Keratinocyte (primary cell): ENCODE measurements at places on chromosomes 7 and 10.

GRCh38 chr10:3775696-3776551 lies 9.1 kb downstream of the KLF6 start:
- H3K27ac ChIP-seq: peak overlapping the region; percentile 100
- H3K4me1 ChIP-seq: peaks cover 55% of the 10 kb centered on the region
- H3K36me3 ChIP-seq: peaks cover 25% of the 10 kb centered on the region
- DNase-seq: no peak
- H3K27me3 ChIP-seq: no peaks in the 10 kb centered on the region
- no peak overlapping the region for H3K4me3 ChIP-seq

GRCh38 chr10:20630092-20630643 lies 266.9 kb downstream of the NEBL start:
- peaks cover 8% of the 10 kb centered on the region for H3K4me1 ChIP-seq
- no peaks in the 10 kb centered on the region for H3K27me3 ChIP-seq
- DNase-seq: peak; percentile 56
- H3K4me3 ChIP-seq: no peak overlapping the region
- no peak overlapping the region for H3K27ac ChIP-seq
- no peaks in the 10 kb centered on the region for H3K36me3 ChIP-seq

GRCh38 chr7:137626469-137627067 lies 220.2 kb downstream of the DGKI start:
- H3K4me1 ChIP-seq: no peaks in the 10 kb centered on the region
- H3K4me3 ChIP-seq: no peak overlapping the region
- peaks cover 2% of the 10 kb centered on the region for H3K27me3 ChIP-seq
- DNase-seq: no peak

DNA sequence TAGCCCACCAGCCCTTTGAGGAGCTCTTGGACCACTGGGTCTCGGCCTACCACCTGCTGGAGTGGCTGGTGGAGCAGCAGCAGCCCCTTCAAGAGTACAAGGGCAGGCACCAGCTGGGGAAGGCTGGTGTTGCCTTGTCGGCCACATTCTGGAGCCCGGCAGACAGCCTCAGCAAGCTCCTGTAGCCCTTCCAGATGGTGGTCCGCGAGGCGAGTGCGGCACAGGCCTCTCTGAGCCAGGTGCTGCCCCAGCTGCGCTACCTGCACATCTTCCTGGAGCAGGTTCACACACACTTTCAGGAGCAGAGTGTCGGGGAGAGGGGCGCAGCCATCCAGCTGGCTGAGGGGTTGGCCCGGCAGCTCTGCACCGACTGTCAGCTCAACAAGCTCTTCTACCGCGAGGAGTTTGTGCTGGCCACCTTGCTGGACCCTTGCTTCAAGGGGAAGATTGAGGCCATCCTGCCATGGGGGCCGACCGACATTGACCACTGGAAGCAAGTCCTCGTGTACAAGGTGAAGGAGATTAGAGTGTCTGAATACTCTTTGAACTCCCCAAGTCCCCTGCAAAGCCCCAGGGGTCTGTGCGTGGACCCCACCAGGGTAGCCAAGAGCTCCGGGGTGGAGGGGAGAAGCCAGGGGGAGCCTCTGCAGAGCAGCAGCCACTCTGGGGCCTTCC lies 7.0 kb upstream of the ACTR3C start:
- H3K4me3 ChIP-seq: no peak overlapping the region
- no peak overlapping the region for H3K27ac ChIP-seq
- no peak for DNase-seq
- H3K36me3 ChIP-seq: no peaks in the 10 kb centered on the region
- no peaks in the 10 kb centered on the region for H3K27me3 ChIP-seq

- no peak overlapping the region for H3K27ac ChIP-seq
- no peaks in the 10 kb centered on the region for H3K27me3 ChIP-seq
- H3K4me3 ChIP-seq: no peak overlapping the region
- no peak for DNase-seq
- no peaks in the 10 kb centered on the region for H3K4me1 ChIP-seq
- H3K36me3 ChIP-seq: no peaks in the 10 kb centered on the region
Measured at GRCh38 chr7:15816835-15817426, 130.4 kb upstream of the MEOX2 start.

DNA sequence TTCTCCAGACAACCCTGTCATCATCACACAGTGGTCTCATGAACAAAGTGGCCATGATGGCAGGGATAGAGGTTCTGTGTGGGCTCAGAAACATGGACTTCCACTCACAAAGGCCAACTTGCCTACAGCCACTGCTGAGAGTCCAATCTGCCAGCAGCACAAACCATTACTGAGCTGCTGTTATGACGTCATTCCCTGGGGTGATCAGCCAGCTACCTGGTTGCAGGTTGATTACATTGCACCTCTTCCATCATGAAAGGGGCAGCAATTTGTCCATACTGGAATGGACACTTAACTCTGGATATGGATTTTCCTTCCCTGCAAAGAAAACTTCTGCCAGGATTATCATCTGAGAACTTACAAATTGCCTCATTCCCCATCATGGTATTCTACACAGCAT lies 1275.9 kb downstream of the TYW1 start:
- H3K27ac ChIP-seq: no peak overlapping the region
- H3K27me3 ChIP-seq: no peaks in the 10 kb centered on the region
- no peaks in the 10 kb centered on the region for H3K36me3 ChIP-seq

GRCh38 chr10:50522908-50523307 lies 100.8 kb downstream of the SGMS1 start:
- H3K4me3 ChIP-seq: no peak overlapping the region
- no peaks in the 10 kb centered on the region for H3K27me3 ChIP-seq
- no peak overlapping the region for H3K27ac ChIP-seq
- DNase-seq: no peak
- H3K36me3 ChIP-seq: no peaks in the 10 kb centered on the region

DNA sequence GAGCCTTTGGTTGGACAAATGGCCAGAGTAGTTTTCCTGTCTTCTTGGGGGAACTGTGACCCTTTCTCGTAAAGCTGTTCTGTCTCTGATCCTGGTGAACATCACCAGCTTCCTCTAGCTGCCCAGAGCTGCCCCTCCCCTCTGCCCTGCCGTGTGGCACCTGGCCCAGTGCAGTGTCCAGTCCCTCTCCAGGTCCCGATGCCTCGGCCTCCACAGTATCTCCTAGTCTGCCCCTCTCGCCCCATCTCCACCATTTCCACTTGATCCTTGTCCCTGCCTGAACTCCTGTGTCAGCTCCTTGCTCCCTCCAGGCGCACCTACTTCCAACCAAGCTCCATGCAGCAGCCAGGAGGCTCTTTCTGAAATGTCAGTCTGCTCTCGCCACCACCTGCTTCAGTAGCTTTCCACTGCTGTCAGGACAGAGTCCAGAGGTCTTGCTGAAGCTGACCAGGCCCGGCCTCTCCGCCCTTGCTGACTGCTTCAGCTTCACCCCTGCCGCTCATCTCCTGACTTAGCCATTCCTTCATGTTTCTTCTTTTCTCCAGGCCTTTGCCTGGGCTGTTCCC lies 133.6 kb downstream of the GRK5 start:
- no peak overlapping the region for H3K4me3 ChIP-seq
- H3K27ac ChIP-seq: no peak overlapping the region
- H3K27me3 ChIP-seq: no peaks in the 10 kb centered on the region
- H3K36me3 ChIP-seq: no peaks in the 10 kb centered on the region
- peaks cover 8% of the 10 kb centered on the region for H3K4me1 ChIP-seq

DNA sequence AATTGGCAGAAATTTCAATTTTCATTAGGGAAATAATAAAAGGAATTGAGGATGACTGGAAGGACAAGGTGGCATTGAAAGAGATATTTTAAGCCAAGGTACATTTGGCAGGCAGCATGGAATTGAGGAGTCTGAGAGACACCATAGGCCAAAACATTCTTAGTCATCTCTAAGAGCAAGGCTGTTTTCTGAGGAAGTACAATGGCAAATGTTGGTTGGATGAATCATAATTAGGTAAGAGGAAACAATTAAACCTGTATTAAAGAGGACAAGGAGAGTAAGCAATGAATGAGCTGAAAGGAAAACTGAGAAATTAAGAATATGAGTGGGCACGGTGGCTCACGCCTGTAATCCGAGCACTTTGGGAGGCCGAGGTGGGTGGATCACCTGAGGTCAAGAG lies 86.3 kb downstream of the MRPL32 start:
- no peaks in the 10 kb centered on the region for H3K27me3 ChIP-seq
- DNase-seq: peak; percentile 26
- no peak overlapping the region for H3K27ac ChIP-seq

DNA sequence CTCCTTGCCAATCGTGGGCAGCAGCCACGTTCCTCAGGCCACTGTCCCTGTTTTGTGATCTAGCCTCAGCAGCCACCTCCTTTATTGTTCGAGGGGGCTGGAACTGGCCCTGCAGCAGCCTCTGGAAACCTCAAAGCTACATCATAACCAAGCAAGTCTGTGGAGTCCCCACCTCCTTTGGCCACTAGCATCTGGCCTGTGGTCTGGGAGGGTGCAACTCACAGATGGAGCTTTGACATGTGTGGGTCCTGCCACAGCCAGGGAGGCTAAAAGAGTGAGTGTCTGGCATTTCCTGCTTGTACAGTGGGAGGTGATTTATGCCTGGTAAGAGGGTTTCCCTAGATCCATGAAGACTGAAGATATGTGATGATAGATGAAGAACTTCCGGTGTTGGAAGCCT lies 32.3 kb upstream of the NUB1 start:
- no peak overlapping the region for H3K27ac ChIP-seq
- no peaks in the 10 kb centered on the region for H3K36me3 ChIP-seq
- no peak overlapping the region for H3K4me3 ChIP-seq
- H3K27me3 ChIP-seq: peaks cover 15% of the 10 kb centered on the region

DNA sequence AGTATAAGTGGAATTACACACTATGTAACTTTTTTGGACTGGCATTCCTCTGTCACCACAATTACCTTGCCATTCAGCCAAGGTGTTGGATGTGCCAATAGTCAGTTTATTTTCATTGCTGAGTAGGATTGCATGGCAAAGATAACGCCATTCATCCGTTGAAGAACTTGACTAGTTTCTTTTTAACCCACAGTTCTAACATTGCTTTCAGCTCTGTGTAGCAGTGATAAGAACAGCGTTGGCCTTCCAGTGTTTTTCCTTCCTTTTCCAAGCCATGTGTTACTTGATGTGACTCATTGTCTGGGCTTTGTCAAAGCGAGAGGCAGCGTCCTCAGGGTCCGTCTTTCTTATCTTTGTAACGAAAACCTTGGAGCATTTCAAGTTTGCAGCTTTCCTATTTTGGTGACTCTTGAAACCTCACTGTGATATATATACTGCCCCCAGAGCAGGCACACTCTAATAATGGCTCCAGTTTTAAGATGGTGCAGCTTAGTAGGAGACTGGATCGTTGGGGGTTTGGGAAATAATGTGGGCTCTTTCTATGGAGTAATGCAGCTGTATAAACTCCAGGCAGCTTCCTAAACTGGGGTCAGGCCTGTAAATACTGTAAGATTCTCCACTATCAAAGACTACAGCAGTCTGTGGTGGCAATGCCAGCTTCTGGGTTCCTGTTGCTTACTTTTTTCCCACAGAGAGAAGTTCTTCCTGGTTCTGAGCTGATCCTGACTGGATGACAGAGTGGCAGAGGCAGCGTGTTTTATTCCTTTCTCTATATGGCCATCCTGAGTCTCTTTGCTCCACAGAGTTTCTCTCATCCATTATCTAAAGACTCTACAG lies 41.7 kb downstream of the AKR1E2 start:
- peaks cover 5% of the 10 kb centered on the region for H3K4me1 ChIP-seq
- H3K27ac ChIP-seq: no peak overlapping the region
- no peak for DNase-seq
- no peaks in the 10 kb centered on the region for H3K36me3 ChIP-seq
- no peaks in the 10 kb centered on the region for H3K27me3 ChIP-seq

GRCh38 chr10:95300022-95300539 lies 9.3 kb upstream of the PDLIM1 start:
- H3K27ac ChIP-seq: no peak overlapping the region
- no peak for DNase-seq
- H3K4me1 ChIP-seq: peaks cover 14% of the 10 kb centered on the region
- H3K4me3 ChIP-seq: no peak overlapping the region
- H3K36me3 ChIP-seq: no peaks in the 10 kb centered on the region
- H3K27me3 ChIP-seq: no peaks in the 10 kb centered on the region

- no peaks in the 10 kb centered on the region for H3K27me3 ChIP-seq
- no peak overlapping the region for H3K27ac ChIP-seq
- H3K4me1 ChIP-seq: no peaks in the 10 kb centered on the region
- no peak overlapping the region for H3K4me3 ChIP-seq
- no peak for DNase-seq
- H3K36me3 ChIP-seq: peaks cover 18% of the 10 kb centered on the region
Measured at GRCh38 chr7:128073671-128074310, 42.6 kb upstream of the LRRC4 start.

- no peaks in the 10 kb centered on the region for H3K27me3 ChIP-seq
- no peaks in the 10 kb centered on the region for H3K36me3 ChIP-seq
- H3K4me1 ChIP-seq: no peaks in the 10 kb centered on the region
Measured at GRCh38 chr7:148871030-148871429, 13.1 kb downstream of the EZH2 start.

- no peaks in the 10 kb centered on the region for H3K36me3 ChIP-seq
- no peak overlapping the region for H3K4me3 ChIP-seq
- no peak for DNase-seq
- no peaks in the 10 kb centered on the region for H3K4me1 ChIP-seq
- no peak overlapping the region for H3K27ac ChIP-seq
Measured at GRCh38 chr10:60358282-60358681, 31.4 kb downstream of the ANK3 start.

DNA sequence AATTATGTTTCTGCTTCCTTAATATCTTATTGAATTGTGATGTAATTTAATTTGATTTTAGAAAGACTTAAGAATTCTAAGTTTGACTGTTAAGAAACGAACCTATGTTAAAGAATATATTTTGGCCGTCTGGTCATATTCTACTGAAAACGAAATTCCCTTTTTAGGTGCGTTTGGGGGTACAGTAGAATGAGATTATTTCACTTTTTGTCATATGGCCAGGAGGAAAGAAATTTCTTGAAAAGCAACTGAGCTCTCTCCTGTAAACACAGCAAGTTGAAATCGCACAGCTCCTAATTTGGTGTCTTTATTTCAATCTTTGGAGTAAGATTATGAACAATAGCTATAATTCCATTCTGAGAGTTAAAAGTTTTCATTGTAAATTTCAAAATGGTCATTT lies 227.6 kb downstream of the CACNB2 start:
- H3K36me3 ChIP-seq: no peaks in the 10 kb centered on the region
- no peak for DNase-seq
- H3K4me3 ChIP-seq: no peak overlapping the region
- no peak overlapping the region for H3K27ac ChIP-seq

- no peak overlapping the region for H3K27ac ChIP-seq
- no peaks in the 10 kb centered on the region for H3K36me3 ChIP-seq
- peaks cover 45% of the 10 kb centered on the region for H3K4me1 ChIP-seq
- DNase-seq: no peak
- no peaks in the 10 kb centered on the region for H3K27me3 ChIP-seq
Measured at GRCh38 chr7:73844131-73844547, 1.8 kb upstream of the METTL27 start.

GRCh38 chr7:5396999-5397663 lies 26.5 kb downstream of the TNRC18 start:
- peak overlapping the region; percentile 94 for H3K27ac ChIP-seq
- no peaks in the 10 kb centered on the region for H3K27me3 ChIP-seq
- peaks cover 14% of the 10 kb centered on the region for H3K36me3 ChIP-seq
- peak; percentile 95 for DNase-seq
- peak overlapping the region; percentile 86 for H3K4me3 ChIP-seq
- peaks cover 11% of the 10 kb centered on the region for H3K4me1 ChIP-seq

DNA sequence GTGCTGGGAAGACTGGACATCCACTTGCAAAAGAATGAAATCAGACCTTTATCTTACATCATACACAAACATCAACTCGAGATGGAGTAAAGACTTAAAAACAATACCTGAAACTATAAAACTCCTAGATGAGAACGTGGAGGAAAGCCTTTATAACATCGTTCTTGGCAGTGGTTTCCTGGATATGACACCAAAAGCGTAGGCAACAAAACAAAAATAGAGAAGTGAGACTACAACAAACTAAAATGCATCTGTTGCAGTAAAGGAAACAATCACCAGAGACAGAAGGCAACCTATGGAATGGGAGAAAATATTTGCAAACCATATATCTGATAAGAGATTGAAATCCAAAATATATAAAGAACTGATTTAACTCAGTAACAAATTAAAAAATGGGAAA lies 33.3 kb downstream of the CC2D2B start:
- no peaks in the 10 kb centered on the region for H3K27me3 ChIP-seq
- no peak for DNase-seq
- no peaks in the 10 kb centered on the region for H3K4me1 ChIP-seq
- no peaks in the 10 kb centered on the region for H3K36me3 ChIP-seq
